ENCODE measurements at places on chromosomes 6 and 20.

GRCh38 chr6:53724501-53724900 lies 58.9 kb upstream of the KLHL31 start:
- no peak for DNase-seq

GRCh38 chr6:140867336-140867735 lies 1265.4 kb upstream of the GJE1 start:
- DNase-seq: no peak

GRCh38 chr20:59987135-59987534 lies 28.9 kb downstream of the CDH26 start:
- DNase-seq: no peak

DNA sequence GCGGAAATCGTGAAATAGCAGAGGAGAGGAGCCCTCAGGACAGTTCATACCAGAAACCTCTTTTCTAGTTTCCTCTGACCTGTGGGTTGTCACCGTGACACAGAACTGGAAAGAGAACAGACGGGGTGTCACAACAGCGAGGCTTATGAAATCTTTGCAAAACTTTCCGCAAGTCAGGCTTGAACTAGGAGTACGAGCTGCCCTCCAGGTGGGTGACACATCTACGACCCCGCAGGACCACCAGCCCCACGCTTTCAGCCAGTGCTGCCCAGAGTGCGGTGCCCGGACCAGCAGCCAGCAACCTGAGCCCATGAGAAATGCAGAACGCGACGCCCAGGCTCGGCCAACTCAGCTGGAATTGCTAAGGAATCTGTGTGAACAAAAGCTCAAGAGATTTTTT lies 30.8 kb downstream of the WRNIP1 start:
- no peak for DNase-seq

DNA sequence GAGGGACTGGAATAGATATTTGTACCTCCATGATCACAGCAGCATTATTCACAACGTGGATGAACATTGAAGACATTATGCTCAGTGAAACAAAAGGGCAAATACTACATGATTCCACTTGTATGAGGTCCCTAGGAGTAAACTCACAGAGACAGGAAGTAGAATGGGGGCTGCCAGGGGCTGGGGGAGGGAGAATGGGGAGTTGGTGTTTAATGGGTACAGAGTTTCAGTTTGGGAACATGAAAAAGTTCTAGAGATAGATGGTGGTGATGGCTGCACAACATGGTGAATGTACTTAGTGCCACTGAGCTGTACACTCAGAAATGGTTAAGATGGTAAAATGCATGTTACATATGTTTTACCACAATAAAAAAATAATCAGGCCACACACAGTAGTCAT lies 164.3 kb upstream of the RREB1 start:
- no peak for DNase-seq

DNA sequence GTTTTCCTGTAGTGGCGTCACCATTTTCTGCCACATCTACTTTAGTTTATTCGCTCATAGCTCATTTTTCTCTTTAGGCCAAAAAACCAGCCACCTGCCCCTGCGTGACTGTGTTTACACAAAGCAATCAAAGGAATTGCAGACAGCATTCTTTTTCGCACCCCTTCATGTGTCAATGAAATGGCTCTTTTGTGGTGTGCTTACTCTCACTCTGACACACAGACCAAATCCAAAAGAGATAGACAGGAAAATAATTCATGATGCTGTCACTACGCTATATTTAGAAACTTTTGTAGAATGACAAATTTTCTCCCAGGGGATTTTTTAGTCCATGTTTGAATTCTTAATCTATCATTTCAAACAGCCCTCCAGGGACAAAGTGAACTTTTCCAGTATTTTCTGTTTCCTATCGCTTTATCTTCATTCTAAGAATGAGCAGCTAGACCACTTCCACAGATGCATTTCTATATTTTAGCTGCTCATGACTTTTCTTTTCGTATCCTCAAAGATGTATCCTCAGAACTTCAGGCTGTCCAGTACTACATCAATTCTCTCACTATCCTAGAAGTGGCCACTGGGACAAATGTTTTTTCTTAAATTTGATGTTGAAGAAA lies 37.9 kb upstream of the KHDRBS2 start:
- DNase-seq: no peak

DNA sequence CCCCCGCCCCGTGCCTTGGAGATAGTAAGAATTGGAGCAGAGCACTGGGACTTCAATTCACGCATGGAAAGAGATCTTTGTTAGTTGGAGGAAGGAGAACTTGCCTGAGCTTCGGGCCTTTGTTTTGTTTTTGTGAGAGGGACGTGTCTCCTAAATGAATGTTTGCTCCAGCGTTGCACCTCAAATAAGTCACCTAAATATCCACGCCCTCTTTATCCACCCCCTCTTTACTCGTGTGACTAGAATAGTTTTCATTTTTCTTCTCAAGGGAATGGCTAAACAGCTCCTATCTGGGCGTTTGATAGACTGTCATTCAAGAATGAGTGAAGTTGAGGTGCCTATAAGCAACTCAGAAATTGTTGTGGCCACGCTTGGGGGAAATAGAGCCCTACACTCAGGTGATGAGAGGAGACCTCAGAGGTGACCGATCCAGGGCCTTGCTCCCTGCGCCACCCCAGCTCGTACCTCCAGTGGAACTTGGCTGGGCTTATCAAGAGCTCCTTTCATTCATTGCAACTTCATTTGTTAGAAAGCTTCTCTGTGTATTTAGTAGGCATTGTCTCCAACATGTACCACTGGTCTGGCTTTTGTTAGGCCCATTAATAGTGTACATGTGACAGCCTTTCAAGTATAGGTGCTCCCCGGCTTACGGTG lies 861 bp downstream of the PCMTD2 start:
- DNase-seq: no peak

DNA sequence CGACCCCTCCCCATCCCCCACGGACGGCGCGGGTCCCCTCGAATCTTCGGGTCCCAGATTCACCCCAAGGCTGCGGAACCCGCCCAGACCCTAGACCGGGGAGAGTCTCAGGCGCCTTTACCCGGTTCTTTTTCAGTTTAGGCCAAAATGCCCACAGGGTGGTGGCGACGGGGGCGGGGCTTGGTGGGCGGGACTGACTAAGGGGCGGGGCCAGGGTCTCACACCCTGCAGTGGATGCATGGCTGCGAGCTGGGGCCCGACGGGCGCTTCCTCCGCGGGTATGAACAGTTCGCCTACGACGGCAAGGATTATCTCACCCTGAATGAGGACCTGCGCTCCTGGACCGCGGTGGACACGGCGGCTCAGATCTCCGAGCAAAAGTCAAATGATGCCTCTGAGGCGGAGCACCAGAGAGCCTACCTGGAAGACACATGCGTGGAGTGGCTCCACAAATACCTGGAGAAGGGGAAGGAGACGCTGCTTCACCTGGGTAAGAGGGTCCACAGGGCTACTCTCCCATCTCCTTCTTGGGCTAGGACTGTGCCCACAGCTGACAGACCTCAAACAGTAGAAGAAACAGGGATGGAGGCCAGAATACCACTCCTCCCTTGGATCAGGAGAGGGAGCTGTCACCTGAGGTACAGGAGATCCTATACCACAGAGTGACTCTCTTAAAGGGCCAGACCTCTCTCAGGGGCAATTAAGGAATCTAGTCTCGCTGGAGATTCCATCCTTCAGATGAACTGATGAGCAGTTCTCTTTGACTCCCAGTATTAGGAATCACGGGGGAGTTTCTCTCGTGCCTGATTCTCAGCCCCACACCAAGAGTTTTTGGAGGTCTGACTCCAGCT lies 942 bp downstream of the HLA-E start:
- DNase-seq: peak; percentile 75

DNA sequence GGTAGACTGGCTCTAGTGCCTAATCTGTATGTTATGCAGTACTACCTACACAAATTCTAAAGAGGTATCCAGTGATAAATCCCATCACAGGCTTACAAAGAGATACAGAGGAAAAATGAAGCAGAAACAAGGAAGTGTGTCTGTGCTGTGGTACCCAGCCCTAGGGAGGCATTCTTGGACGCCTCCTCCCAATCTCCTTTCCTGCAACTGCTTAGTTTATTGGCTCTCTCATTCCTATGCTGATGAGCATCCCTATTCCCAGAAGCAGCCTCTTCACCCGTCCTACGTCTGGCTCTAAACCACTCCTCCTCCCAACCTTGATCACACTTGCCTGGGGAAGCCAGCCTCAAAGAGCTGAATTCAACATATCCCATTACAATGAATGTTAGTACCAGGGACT lies 34.5 kb upstream of the TGM6 start:
- no peak for DNase-seq

DNA sequence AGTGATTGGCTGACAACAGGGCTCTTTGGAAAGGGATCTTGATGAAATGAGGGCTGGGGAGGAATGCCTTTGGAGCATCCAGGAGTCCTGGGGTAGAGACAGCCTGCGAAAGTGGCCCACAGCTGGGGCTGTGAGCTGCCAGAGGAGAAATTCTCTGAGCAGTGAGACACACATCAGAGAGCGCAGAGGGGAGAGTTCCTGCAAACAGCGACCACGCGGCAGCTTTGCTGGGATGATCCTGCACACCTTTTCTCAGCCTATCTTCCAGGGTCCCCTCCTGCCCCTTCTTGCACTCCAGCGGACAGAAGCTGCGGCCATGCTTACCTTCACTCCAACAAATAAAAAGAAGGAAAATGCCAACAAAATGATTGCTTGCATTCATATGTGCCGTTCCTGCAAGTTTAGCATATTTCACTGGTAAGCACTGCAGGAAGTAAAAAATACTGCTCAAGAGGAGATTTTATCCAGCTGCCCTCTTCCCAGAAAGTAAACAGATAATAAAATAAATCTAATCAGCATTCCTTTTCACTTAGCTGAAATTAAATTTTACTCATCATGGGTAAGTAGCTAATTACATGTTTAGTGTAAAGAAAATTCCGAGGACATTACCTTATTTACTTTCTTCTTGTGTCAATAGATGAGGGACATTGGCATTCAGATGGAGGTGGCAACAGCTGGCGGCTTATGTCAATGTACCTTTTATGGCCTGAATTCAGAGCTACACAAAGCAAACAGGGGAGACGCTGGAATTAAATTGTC lies 339.9 kb upstream of the ARID1B start:
- no peak for DNase-seq

- DNase-seq: no peak
Observed at GRCh38 chr20:38113401-38114325, 51.4 kb downstream of the TGM2 start.

- DNase-seq: no peak
Observed at GRCh38 chr6:110412360-110412759, 3.0 kb downstream of the DDO start.

GRCh38 chr20:41183831-41184230 lies 46.5 kb downstream of the PLCG1 start:
- no peak for DNase-seq

GRCh38 chr6:127458817-127459216 lies 372 bp downstream of the KIAA0408 start:
- no peak for DNase-seq

- DNase-seq: no peak
Observed at GRCh38 chr6:23097566-23097965, 528.2 kb downstream of the HDGFL1 start.

- no peak for DNase-seq
Observed at GRCh38 chr6:150033207-150033771, 8.0 kb upstream of the RAET1L start.

GRCh38 chr6:134315189-134315588 lies 2.7 kb downstream of the SGK1 start:
- DNase-seq: no peak

GRCh38 chr20:6489361-6490171 lies 277.9 kb upstream of the BMP2 start:
- no peak for DNase-seq

DNA sequence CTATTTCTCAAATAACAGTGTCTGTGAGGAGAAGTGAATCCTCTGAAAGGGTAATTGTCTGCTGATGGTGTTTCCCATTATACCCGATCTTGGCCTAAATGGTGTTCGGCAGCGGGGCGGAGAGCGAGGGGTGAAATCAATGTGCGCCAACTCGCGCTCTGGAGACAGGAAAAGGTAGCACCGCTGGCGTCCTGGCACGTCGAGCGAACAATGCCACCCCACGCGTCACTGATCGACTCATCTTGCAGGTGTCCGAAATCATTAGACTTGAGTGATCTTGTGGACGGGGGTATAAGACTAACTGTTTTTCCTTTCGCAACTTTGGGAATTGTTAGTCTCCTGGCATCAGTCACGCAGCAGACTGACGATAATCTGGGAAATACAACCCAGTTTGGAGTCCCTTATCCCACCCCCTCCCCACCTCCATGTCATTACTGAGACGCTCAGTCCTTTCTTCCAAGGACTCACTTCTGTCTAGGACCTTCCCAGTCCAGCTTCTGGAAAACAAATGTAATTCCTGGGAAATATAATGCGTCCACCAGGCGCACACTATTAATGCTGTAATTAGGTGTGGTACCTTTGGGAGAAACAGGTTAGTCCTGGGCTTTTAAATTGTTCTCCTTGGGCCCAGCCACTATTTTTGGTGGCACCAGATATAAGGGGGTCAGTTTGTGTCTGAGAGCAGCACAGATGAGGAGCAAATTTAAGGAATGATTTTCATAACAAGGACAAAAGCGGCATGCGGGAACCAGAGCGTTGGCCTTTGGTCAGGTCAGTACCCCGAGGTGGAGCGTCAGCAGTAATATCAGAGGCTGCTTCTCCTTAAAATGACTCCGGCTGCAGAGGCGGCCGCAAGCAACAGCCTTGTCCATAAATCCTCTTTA lies 2.3 kb downstream of the LINC00237 start:
- no peak for DNase-seq

DNA sequence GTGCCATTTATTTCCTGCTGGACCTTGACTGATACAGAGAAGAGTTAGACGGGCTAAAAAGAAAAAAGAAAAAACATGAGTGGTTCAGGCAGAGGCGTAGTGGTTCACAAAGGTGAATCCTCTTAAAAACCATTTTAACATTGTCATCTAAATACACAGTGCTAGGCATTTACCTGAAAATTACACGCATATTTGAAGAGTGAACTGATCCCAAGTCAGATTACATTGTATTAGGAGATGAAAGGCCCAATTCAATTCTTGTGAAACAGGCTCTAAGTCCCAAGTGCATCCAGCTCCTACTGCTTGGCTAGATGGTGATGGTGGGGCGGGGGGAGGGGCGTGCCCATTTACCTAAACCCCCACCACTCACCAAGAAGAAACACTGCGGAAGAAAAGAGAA lies 46.7 kb upstream of the ATXN1 start:
- DNase-seq: no peak

All from stimulated activated CD4-positive, alpha-beta T cell treated with anti-CD3 and anti-CD28 coated beads, TNF-alpha, amount 100 ng/mL, for 24 hours (primary cell).